Stomach (tissue), 19 donors: ENCODE measurements at places on chromosomes 7 and 10. TPM values are rescaled to one million over a fixed set of nuclear protein-coding genes. Genes with fewer than 3 reads are reported as not detected.

- DNase-seq, result no peak
Measured at GRCh38 chr7:22443370-22444180, 56.4 kb downstream of the STEAP1B start.

Gene PHKG1
- 39.3 TPM for total RNA-seq

DNA sequence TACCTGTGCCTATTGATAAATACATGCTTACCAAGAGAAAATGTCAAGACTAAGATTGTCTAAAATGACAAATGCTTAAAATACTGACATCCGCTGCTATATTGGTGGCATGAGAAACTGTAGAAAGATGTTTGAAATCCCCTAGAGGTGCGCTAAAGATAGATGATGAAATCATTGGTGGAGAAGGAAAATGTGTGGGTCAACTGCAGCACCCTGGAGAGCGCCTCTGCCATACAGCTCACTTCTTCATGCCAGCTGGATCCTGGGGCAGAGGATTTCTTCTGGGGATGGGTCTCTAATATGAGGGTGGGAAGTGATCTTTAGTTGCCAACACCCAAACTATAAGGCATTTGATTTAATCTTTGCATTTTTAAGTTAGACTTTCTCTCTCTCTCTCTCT lies 680.4 kb upstream of the POM121L12 start:
- DNase-seq, result no peak

GRCh38 chr10:49484486-49485235 lies 54.3 kb downstream of the ERCC6 start:
- no peak for DNase-seq

Gene MLXIPL
- total RNA-seq, result 102 TPM

GRCh38 chr7:96244244-96244991 lies 77.5 kb downstream of the SLC25A13 start:
- DNase-seq, result no peak

- no peak for DNase-seq
Measured at GRCh38 chr7:98206451-98207330, 4.5 kb upstream of the BHLHA15 start.

- DNase-seq, result no peak
Measured at GRCh38 chr10:26797340-26797739, 63.4 kb downstream of the ABI1 start.

Gene CYP3A7
- total RNA-seq, result not detected

- peak; percentile 49 for DNase-seq
Measured at GRCh38 chr7:120609136-120609753, 248.7 kb downstream of the TSPAN12 start.

Gene GRM3
- total RNA-seq, result not detected

- no peak for DNase-seq
Measured at GRCh38 chr7:36034020-36034419, 119.0 kb upstream of the EEPD1 start.

Gene CYP3A5
- total RNA-seq, result 538 TPM

DNA sequence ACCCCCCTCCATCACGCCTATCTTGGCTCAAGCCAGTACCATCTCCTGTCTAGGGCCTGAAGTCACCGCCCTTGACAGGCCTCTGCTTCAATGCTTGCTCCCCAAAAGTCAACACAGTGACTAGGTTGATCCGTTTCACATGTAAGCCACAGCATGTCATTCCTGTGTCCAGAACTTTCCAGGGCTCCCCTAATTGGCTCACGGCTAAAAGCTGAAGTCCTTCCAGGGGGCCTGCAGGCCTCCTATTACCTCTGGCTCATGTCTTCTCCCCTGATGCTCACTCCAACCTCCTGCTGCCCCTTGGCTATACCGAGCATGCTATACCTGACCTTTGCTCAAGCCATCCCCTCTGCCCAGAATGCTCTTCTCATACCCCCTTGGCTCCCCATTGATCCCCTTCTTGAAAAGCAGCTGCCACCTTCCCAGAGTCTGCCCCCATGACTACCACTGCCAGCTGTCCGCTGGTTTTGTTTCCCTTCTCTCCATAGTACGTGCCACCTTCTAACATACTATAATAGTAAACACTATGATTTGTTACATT lies 39.1 kb downstream of the CPXM2 start:
- no peak for DNase-seq

Gene PAX4
- total RNA-seq, result not detected

Gene NFKB2
- 44.9 TPM for total RNA-seq

Gene TFEC
- total RNA-seq, result 2.8 TPM

Gene KCNMA1
- total RNA-seq, result 102 TPM

- no peak for DNase-seq
Measured at GRCh38 chr10:85607043-85607695, 759.4 kb downstream of the GRID1 start.

Gene HSPA14
- 25.9 TPM for total RNA-seq

GRCh38 chr7:95501261-95501832 lies 15.6 kb downstream of the ASB4 start:
- no peak for DNase-seq

Gene NPM3
- total RNA-seq, result 40.6 TPM
